ENCODE measurements at places on chromosomes 16 and 17.

DNA sequence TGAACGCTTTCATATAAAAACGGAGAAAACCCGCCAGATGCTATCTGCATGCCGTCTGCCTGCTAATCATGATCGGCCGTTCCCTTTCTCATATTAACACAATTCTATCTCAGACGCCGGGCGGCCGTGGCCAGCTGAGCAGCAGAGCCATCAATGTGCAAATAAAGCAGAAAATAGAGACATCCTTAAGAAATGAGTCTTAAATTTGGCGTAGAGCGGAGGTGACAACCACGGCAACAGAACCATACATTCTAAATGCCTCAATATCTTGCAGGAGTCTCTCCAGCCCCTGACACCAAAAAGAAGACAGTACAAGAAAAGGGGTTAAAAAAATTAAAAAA lies 2.7 kb upstream of the IRX5 start:
- peak; percentile 66 for DNase-seq

DNA sequence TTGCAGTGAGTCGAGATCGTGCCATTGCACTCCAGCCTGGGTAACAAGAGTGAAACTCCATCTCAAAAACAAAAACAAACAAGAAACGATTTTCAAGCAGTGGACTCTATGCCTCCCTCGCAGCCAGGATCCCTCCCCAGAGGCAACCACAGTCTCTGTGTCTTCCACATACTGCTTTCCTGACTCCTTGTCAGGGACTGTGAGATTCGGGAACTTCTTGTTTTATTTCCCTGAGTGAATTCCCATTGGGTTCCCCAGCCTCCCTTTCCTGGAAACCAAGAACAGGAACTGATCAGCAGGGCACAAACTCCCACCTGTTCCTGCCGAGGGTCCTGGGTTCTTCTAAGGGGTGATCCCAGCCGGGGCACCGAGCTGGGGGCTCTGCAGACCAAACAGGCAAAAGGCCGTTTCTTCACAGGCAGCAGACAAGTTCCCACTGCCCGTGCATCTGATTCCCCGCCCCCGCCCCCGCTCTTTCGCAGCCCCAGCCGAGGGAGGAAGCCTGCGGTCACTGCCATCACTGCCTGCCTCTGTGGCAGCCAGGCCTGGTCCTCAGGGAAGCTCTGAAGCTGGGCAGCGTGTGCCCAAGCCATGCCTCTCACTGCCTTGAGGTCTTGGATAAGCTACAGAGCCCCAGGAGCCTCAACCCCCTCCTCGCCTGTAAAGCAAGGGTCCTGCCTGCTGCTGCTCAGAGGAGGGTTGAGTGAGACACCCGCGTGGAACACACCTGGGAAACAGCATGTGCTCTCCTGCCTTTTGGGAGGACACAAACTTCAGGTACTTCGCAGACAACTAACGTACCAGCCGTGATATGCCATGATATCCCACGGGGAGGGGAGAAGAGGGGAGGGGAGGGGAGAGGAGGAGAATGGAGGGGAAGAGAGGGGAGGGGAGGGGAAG lies 5.5 kb upstream of the PIEZO1 start:
- peak; percentile 84 for DNase-seq

DNA sequence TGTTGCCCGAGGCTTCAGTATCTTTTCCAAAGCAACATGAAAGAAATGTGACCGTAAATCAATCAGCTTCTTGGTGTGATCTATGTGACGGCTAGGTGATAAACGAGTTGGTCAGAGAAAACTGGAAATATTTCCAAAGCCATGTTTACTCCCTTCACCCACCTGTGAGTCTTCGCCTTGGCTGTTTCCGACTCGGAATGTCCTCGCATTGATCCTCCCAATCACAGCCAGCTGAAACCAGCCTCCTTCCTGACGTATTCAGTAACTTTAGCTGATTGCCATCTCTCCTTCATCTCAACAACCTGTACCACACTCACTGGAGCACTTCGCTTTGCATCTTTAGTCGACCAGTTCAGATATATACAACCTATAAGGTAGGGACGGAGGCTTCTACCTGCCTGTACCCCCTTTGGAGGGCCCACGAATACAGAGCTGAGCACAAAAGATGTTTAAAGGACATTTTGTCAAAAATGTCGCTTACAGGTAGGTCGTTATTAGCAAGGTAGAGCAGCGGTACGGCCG lies 705 bp downstream of the KRABD2 start:
- peak; percentile 59 for DNase-seq

DNA sequence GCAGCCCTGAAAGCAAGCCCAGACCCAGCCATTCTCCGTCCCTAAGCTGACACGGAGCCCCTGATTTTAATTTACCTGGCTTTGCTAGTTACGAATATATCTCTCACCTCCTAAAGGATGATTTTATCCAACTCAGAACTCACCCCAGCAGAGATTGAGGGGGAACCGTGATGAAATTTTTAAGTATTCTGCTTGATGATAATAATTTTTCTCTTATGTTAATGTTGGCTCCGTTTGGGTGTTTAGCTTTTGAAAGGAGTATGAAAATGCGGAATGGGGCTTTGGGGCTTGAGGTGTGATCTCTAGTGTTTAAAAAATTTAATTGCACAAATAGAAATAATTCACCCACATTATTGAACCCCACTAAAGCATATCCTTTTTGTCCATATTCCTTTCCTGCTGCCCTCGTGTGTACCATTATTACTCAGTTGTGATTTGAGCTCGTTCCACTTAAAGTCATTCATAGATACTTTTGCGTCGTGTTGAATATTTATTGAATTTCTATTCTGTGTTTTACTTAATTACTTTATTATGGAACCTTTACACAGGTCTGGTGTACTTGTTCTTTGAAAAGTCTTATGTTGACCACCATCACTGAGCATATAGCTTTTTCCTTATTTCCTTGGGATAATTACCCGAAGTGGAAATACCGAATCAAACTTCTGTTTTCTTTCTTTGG lies 775 bp downstream of the PRPSAP2 start:
- no peak for DNase-seq

GRCh38 chr17:67280279-67280678 lies 35.3 kb upstream of the HELZ start:
- DNase-seq: no peak

DNA sequence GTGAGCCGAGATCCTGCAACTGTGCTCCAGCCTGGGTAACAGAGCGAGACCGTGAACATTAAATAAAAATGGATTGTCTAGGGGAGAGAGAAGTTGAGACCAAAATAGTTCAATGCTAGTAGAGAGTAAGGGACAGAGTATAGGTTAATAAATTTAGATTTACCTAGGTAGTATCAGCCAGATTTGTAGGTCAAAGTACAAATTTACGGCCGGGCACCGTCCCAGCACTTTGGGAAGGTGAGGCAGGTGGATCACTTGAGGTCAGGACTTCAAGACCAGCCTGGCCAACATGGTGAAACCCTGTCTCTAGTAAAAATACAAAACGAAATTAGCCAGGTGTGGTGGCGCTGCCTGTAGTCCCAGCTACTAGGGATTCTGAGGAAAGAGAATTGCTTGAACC lies 12.2 kb upstream of the BMERB1 start:
- DNase-seq: no peak

DNA sequence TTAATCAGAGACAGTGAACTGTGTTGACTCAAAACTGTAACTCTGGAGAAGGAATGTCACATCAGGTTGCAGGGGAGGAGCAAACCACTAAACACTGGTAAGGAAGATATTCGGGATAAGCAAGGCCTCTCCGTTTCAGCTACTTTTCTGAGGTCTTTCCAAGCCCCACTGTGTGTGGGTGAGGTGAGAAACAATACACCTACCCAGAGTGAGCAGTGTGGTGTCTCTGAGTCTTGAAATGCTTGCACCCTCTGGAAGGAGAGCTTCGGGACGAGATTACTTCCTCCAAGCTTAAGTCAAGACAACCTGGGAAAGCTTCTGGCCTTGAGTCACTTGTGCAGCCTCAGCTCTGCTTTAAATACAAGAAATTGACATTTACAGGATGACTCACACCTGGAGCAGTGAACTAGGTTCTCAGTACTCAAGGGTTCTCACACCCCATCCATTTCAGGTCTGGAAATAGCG lies 2.5 kb upstream of the MAP3K14 start:
- DNase-seq: no peak

DNA sequence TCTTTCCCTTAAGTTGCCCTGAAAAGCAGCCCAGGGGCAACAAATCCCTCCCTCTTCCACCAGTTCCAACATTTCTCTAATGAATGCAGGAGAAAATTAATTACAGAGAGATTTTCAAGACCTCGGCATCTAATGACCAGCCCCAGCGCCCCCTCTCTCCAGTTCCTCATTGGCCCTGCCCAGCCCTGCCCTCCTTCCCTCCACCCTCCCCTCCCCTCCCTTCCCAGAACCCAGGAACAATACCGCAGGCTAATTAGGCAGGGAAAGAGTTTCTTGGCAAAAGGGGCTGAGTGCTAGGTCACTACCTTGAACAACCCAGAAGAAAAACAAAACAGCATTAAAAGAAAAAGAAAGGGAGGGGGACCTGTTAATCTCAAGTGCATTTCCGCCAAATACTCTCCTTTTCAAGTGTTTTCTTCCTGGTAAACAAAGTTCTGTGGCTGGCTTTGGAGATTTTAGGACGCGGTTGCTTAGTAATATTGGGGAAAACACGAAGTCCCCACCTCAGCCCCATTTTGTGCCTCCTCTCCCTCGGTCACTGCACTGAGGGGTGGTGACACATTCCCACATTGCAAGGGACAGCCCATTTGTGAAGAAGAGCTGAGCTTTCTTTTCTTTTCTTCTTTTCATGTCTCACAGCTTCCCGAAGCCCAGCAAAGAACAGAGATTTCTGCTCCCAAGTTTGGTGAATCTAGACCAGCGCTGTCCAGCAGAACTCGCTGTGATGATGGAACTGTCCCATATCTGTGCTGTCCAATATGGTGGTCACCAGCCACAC lies 215.4 kb downstream of the SOX9 start:
- DNase-seq: no peak

DNA sequence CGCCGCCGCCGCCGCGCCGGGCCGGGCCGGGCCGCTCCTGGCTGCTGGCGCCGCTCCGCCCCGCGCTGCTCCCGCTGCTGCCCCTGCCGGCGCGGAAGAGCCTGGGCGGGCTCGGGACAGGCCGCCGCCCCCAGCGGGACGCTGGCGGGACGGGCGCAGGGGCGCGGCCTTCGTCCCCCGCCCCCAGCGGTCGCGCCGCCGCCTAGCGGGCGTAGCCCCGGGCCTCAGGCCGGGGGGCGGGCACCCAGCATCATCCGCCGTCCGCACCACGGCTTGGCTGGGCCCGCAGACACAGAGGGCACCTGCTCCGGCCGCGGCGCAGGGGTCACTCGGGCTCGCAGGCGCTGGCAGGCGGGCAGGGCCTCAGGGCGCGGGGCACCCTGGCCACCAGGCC lies at the start of gene AMFR:
AMFR (minus strand) TSS at position 107 of the 394 bp plus-strand sequence. CDS start 218 bp downstream, outside the sequence.
- peak; percentile 94 for DNase-seq

GRCh38 chr17:76640550-76641380 lies 2.8 kb downstream of the ST6GALNAC1 start:
- DNase-seq: no peak

Data from activated CD4-positive, alpha-beta T cell treated with anti-CD3 and anti-CD28 coated beads, Interleukin-2, amount 10 ng/mL, durations not matched to agents 24 days and 14 days (primary cell).